ENCODE measurements at places on chromosomes 16 and 17.

- DNase-seq: peak; percentile 86
Measured at GRCh38 chr16:23452572-23453337, at the start of gene COG7. Gene COG7, minus strand, starts transcription at chr16:23453189. Its CDS starts 195 bp downstream, at chr16:23452994.

GRCh38 chr17:65013613-65014391 is 42.7 kb downstream of the GNA13 start:
- no peak for DNase-seq

- DNase-seq: no peak
Measured at GRCh38 chr16:19114359-19115147, 789 bp downstream of the ITPRIPL2 start.

DNA sequence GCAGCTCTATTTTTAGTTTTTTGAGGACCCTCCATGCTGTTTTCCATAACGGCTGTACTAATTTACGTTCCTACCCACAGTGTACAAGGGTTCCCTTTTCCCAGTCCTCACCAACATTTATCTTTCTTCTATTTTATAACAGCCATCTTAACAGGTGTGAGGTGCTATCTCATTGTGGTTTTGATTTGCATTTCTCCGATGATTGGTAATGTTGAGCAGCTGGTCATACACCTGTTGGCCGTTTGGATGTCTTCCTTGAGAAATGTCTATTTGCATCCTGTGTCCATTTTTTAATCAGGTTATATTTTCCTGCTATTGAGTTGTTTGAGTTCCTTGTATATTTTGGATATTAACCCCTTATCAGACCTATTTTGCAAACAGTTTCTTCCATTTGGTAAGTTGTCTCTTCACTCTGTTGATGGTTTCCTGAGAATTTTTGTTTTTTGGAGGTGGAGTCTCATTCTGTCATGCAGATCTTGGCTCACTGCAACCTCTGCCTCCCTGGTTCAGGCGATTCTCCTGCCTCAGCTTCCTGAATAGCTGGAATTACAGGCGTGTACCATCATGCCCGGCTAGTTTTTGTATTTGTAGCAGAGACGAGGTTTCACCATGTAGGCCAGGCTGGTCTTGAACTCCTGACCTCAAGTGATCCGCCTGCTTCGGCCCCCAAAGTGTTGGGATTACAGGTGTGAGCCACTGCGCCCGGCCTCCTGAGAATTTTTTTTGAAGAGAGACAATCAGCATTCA is 279.6 kb downstream of the SNX29 start:
- DNase-seq: no peak

GRCh38 chr17:33021731-33022408 is 30.2 kb downstream of the SPACA3 start:
- no peak for DNase-seq
